Activated T-helper 2 cell treated with anti-CD3 and anti-CD28 coated beads, Interferon-gamma antibody, Interleukin-2, Interleukin-4, amounts not matched to agents 10 μg/mL and 5 μg/mL and 100 μg/mL, durations not matched to agents 14 hours and 24 hours and 36 hours (primary cell): ENCODE measurements at places on chromosomes 1 and 21. TPM values are rescaled to one million over a fixed set of nuclear protein-coding genes. Genes with fewer than 3 reads are reported as not detected.
A peak's percentile ranks its signal among the peaks of the same experiment; 100 is the strongest.

GRCh38 chr1:222081859-222082258, 340.0 kb upstream of the DUSP10 start:
- DNase-seq = no peak

SLAMF9 gene
- not detected in 2 replicates for total RNA-seq

NBPF6 gene
- 0.23 and 0.50 TPM in 2 replicates for total RNA-seq

DNA sequence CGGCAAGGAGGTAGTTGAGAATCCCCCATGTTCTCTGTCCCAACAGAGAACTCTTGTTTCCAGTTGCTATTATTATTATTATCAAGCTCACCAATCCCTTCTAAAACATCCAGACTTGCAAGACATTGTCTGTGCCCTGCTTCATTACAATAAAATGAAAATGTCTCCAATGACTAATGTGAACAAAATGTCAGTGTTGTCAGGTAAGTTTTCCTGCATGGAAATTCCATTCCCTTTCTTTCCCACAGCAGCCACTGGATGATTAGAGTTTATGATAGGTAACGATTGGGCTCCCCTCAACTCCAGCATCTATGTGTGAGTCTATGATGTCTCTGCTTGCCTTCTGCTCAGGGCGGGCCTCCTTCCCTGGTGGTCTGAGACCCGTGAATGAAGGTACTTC, 8.9 kb upstream of the DYRK1A start:
- no peak for DNase-seq

- peak; percentile 56 for DNase-seq
Measured at GRCh38 chr1:198669023-198669698, 30.3 kb downstream of the PTPRC start.

TNFSF4 gene
- total RNA-seq = 1.1 and 1.3 TPM in 2 replicates

DNA sequence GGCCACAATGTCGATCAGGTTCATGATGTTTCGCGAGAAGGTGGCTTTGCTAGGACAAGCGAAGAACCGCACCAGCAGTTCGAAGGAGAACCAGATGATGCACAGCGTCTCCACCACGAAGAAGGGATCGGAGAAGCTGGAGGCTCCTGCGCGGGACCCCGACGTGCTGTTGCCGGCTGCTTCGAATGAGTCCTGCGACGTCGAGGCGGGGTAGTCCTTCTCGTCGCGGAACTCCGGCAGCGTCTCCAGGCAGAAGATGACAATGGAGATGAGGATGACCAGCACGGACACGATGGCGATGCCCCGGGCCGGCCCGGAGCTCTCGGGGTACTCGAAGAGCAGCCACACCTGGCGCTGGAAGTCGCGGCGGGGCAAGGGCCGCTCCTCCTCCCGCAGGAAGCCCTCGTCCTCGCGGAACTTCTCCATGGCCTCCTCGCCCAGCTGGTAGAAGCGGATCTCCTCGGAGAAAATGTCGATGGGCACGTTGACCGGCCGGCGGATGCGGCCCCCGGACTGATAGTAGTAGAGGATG, 869 bp downstream of the KCNA3 start:
- no peak for DNase-seq

- DNase-seq = no peak
Measured at GRCh38 chr1:115332813-115333608, 5.0 kb downstream of the NGF start.

GRCh38 chr1:97551113-97551512, 369.7 kb downstream of the DPYD start:
- no peak for DNase-seq

GRCh38 chr1:211933946-211934714, 101.2 kb downstream of the INTS7 start:
- no peak for DNase-seq
